Activated CD8-positive, alpha-beta T cell treated with anti-CD3 and anti-CD28 coated beads, Interleukin-2, amount 10 ng/mL, durations not matched to agents 7 days and 5 days (primary cell): ENCODE measurements at places on chromosomes 11 and 22. TPM values are rescaled to one million over a fixed set of nuclear protein-coding genes. Genes with fewer than 3 reads are reported as not detected.

Gene BAIAP2L2
- total RNA-seq: 0.47 TPM

Gene P2RX6
- total RNA-seq: 0.50 TPM

- peak; percentile 56 for DNase-seq
- peak overlapping the region; percentile 94 for H3K27ac ChIP-seq
- no peaks in the 10 kb centered on the region for H3K27me3 ChIP-seq
- peaks cover 21% of the 10 kb centered on the region for H3K4me1 ChIP-seq
- no peaks in the 10 kb centered on the region for H3K36me3 ChIP-seq
Measured at GRCh38 chr11:94128291-94128745, 323 bp upstream of the PANX1 start.

DNA sequence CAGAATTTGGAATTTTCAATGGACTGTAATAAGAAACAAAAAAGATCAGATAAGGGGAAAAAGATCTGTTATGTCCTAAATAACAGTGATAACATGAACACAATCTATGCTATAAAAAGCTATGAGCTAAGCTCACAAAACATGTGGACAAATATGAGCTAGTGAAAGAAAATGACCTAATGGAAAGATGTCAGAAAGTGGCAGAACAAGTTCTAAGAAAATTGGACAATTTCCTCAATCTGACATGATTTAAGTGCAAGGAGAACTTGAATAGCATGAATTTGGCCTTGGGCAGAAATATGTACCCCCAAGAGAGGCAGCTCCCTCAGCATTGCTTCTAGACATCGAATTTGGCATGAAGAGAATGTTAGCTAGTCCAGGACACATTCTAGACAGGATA, 212.0 kb upstream of the PGR start:
- no peaks in the 10 kb centered on the region for H3K27me3 ChIP-seq
- no peak overlapping the region for H3K4me3 ChIP-seq
- no peaks in the 10 kb centered on the region for H3K36me3 ChIP-seq
- DNase-seq: no peak
- H3K4me1 ChIP-seq: no peaks in the 10 kb centered on the region

DNA sequence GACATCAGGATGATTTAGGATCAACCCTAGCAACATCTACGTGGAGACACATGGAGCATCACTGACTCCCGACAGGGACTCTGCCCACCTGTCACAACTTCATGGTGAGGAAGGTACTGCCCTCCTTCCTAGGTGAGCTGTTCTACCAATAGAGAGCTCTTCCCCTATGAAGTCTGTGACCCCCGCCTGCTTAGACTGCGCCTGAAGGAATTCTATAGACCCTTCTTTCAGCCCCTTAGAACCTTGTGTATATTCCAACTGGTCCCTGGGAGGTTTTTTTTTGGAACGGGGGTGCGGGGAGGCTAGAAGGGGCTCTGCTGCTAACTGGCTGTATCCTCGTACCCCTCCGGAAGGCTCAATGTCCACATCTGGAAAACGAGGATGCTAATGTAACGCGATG, 566 bp downstream of the INTS4 start:
- peaks cover 24% of the 10 kb centered on the region for H3K4me1 ChIP-seq
- H3K36me3 ChIP-seq: peaks cover 6% of the 10 kb centered on the region
- H3K27ac ChIP-seq: peak overlapping the region; percentile 89
- no peak for DNase-seq
- H3K27me3 ChIP-seq: no peaks in the 10 kb centered on the region
- peak overlapping the region; percentile 94 for H3K4me3 ChIP-seq
